ENCODE measurements at places on chromosomes 13 and 19. TPM values are rescaled to one million over a fixed set of nuclear protein-coding genes. Genes with fewer than 3 reads are reported as not detected.

DNA sequence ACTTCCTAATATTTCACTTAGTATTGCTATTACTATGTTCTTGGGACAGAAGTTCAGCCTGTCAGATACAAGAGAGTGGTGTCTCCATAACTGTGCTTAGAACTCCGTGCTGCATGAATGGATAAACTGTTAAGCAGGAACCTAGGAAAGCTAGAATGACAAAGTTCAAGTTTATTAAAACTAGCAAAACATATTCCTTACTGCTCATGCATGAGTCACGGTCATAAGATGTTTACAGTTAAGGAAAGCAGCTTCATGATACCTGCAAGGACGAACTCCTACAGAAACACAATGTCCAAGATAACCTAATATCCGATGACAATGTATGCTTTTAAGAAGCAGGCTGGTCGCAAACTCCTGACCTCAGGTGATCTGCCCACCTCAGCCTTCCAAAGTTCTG is 6.0 kb upstream of the ZNF765 start:
- no peak for DNase-seq

DNA sequence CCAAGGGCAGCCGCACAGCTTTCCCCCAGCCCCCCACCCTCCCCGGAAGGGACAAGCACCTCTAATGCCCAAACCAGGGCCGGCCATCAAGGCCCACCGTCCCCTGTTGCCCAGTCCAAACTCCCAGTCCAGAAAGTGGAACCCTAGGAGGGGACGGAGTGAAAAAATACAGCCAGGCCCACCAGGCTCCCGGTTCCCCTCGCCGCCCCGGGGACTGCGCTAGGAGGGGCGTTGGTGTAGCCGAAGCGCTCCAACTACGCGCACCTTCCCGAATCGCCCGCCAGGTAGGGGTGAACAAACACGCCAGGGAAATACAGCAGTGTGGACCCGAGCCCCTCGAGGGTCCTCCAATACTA is 1.3 kb downstream of the KLF16 start:
- no peak for DNase-seq

DNA sequence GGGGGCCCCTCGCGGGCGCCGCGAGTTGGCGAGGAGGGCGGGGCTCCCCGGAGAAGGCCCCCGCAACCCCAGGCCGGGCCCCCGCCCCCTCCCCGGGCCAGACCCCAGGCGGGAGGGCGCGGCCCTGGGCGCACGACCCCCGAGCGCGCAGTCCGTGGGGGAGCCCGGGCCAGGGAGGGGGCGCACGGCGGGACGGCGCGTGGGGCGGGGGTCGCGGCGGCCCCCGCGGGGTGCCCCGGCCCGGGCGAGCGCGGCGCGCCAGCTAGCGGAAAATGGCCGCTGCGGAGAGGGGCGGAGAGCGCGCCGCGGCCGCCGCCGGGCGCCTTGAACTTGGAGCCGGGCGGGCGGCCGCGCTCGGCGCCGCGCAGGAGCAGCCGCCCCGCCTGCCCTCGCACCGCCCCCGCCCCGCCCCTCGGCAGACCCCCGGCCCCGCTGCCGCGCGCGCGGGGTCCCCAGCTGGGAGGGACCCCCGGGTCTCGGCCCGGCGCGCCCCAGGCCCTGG is 6.4 kb upstream of the NFIC start:
- DNase-seq = no peak

GRCh38 chr13:66341635-66342377 is 888.3 kb downstream of the PCDH9 start:
- DNase-seq = no peak

DNA sequence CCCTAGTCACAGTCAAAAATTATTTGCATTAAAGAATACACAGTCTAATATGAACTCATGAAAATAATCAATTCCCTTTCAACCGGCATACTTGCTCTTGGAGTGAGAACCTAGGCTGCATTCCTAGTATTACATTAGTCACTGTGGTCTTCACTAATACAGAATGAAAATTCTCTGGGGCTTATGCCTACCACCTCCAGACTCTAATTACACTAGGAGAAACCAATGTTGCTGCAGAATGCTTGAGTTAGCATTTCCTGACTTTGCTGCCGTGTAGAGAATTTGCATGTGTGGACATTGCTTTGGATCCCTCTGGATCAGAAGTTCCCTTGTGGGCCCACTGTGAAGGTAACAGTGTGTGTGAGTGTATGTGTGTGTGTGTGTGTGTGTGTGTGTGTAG is 87.8 kb downstream of the CCNA1 start:
- DNase-seq = no peak

- DNase-seq = no peak
These were observed 163.5 kb downstream of the COG6 start for GRCh38 chr13:39818953-39819352.

DNA sequence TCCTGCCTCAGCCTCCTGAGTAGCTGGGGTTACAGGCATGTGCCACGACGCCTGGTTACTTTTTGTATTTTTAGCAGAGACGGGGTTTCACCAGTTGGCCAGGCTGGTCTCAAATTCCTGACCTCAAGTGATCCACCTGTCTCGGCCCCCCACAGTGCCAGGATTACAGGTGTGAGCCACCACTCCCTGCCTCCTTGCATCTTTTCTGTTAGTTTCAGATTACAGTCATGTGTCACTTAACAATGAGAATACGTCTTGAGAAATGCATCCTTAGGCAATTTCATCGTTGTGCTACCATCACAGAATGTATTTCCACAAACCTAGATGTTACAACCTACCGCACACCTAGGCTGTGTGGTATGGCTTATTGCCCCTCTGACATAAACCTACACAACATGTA is 180.4 kb downstream of the TM9SF2 start:
- DNase-seq = no peak

CDC42EP5 gene
- 231 TPM for total RNA-seq

FCHO1 gene
- 6.4 TPM for total RNA-seq

C19orf85 gene
- total RNA-seq = not detected

Measured in transverse colon (tissue), 4 donors.